Mesothelial cell of epicardium (in vitro differentiated cells): ENCODE measurements at places on chromosomes 1 and 21. TPM values are rescaled to one million over a fixed set of nuclear protein-coding genes. Genes with fewer than 3 reads are reported as not detected.

PADI2 gene
- total RNA-seq, result 0.49 to 0.62 TPM (median 0.52 TPM) in 3 replicates

SDC3 gene
- 43.2 to 46.7 TPM (median 43.3 TPM) in 3 replicates for total RNA-seq

KRTAP10-4 gene
- total RNA-seq, result not detected in 3 replicates

ACTL8 gene
- not detected in 3 replicates for total RNA-seq

CD1C gene
- not detected in 3 replicates for total RNA-seq

GRCh38 chr1:92277105-92277723, 21.6 kb downstream of the GLMN start:
- no peak overlapping the region for H3K4me3 ChIP-seq
- H3K27ac ChIP-seq, result no peak overlapping the region
- H3K36me3 ChIP-seq, result peaks cover 61% of the 10 kb centered on the region

GRCh38 chr1:145978471-145978853, 14.0 kb downstream of the POLR3GL start:
- H3K27ac ChIP-seq, result no peak overlapping the region
- no peaks in the 10 kb centered on the region for H3K27me3 ChIP-seq
- peaks cover 2% of the 10 kb centered on the region for H3K4me1 ChIP-seq
- no peak for DNase-seq
- no peak overlapping the region for H3K4me3 ChIP-seq

DNA sequence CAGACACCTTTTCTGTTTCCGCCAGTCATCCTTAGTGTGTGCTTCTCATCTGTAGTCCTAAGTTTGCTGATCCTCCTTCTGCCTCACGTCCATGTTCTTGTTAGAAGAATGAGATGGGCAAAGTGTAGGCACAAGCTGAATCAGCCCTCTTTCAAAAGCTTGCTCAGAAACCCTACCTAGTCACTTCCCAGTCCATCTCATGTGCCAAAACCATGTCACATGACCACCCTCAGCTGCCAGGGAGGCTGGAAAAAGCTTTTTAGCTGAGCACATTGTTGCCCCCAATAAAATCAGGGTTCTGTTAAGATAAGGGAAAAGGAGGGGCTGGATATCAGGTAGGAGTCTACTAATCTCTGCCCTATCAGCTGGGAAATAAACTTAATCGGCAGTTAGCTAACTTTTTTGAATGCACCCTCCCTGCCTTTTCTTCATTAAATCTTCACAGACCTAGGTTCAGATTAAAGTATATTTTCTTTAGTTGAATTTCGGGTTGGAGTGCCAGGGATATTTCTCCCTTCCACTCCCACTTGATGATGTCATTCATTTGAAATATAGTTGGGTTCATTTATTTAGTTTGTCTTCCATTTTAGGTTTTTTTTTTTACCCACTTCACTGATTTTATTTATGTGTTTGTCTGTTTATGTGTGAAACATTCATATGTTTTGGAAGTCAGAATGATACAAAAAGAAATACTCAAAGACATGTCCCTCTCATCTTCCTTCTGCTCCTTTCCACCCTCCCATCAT, 129.2 kb downstream of the ROR1 start:
- H3K27me3 ChIP-seq, result no peaks in the 10 kb centered on the region
- no peak for DNase-seq
- H3K4me1 ChIP-seq, result peaks cover 55% of the 10 kb centered on the region
- H3K27ac ChIP-seq, result peak overlapping the region; percentile 75

DNA sequence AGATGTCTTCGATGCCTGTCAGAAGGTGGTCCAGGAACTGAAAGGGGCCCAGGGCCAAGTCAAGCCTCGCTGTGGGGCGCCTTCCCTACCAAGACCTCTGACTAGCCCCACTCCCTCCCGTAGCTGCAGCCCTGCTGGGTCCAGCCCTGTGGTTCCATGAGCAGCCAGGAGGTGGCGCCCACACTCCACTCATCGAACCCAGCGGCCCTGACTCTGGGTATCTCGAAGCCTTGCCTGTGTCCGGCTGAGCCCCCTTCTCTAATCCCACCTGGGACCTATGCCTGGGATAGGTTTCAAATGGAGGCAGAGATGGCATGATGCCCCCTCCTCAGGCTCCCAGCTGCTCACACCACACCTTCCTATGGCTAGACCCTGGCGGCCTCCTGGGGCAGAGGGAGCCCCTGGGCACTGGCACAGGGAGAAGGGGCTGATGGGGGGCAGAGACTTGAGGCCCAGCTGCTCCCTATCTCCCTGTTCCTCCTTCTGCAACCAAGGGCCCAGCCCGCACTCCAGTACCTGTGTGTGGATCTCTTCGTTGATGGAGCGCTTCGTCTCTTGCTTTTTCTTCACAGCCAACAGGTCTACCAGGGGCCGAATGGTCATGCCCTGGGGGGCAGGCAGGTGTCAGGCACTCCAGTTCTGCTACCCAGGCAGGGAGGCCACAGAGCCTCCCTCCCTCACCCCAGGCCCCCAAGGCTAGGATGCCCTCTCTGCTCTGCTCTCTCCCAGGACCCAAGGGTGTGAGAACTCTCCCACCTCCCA, 52.0 kb downstream of the SLC9A1 start:
- H3K27ac ChIP-seq, result no peak overlapping the region
- H3K36me3 ChIP-seq, result peaks cover 3% of the 10 kb centered on the region
- H3K27me3 ChIP-seq, result no peaks in the 10 kb centered on the region

DNA sequence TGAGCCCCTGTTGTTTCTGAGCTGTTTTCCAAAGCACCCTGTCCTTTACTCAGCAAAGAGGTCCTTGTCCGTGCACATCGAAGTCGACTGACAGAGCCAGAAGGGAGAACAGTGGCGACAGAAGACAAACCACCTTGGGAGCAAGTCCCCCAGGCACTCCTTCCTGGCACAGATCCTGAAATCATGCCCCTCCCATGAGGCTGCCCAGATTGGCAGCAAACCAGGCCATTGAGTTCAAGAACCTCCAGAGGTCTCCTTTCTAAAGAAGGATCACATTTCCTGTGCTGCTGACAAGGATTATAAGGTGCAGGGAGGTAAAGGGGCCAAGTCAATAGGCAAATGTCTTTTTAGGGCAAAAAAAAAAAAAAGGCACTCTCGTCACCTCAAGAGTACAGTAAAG, 84.7 kb upstream of the HIVEP3 start:
- H3K4me1 ChIP-seq, result peaks cover 2% of the 10 kb centered on the region
- no peak overlapping the region for H3K27ac ChIP-seq
- H3K4me3 ChIP-seq, result no peak overlapping the region

DNA sequence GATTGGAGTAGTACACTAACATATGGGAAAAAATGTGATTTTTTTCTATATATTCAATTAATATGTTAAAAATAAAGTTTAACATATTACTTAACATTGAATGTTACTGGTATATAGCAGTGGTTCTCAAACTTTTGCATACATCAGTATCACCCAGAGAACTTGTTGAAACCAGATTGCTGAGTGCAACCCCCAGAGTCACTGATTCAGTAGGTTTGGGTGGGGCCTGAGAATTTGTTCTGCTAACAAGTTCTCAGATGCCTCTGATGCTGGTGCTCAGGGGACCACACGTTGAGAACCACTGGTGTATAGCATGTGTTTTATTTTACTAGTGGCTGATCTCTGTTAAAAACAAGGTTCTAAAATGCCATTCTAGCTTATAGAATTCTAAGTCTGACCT, 161.9 kb downstream of the HHIPL2 start:
- H3K36me3 ChIP-seq, result no peaks in the 10 kb centered on the region
- peaks cover 4% of the 10 kb centered on the region for H3K27me3 ChIP-seq
- no peak for DNase-seq
- no peak overlapping the region for H3K27ac ChIP-seq

DNA sequence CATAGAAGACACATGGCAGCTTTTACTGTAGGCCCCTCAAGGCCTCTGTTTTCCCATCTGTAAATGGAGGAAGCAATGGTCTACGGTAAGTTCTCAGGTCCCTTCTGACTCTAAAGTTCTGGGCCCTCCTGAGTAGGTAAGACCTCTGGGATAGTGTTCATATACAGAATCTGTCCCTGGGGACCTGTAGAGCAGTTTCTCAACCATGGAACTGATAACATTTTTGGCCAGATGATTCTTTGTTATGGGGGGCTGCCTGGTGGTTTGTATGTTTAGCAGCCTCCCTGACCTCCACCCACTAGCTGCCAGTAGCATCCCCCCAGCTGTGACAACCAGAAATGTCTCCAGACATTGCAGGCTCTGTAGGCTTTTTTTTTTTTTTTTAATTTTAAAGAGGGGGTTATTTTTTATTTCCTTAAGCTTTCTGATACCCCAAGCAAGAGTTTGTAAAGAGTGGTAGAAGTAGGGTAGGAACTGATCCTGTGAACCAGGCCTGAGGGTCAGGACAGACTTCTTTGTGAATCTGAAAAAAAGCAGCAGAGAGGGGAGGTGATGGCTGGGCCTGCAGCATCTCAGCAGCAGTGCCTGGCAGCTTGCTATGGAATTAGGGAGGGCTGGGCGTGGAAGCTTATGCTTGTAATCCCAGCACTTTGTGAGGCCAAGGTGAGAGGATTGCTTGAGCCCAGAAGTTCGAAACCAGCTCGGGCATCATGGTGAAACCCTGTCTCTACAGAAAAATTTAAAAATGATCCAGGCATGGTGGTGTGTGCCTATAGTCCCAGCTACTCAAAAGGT, 20.2 kb upstream of the TCEA3 start:
- H3K27me3 ChIP-seq, result no peaks in the 10 kb centered on the region
- H3K36me3 ChIP-seq, result peaks cover 14% of the 10 kb centered on the region
- no peak for DNase-seq
- no peak overlapping the region for H3K27ac ChIP-seq
- H3K4me1 ChIP-seq, result peaks cover 2% of the 10 kb centered on the region
